Left renal pelvis (tissue), 4 donors: ENCODE measurements at places on chromosomes 3 and 15.

GRCh38 chr3:185647880-185648210, 61.8 kb downstream of the SENP2 start:
- no peak for DNase-seq

- DNase-seq, result no peak
Observed at GRCh38 chr3:162377608-162378007, 881.0 kb downstream of the OTOL1 start.

- DNase-seq, result no peak
Observed at GRCh38 chr15:42775416-42775815, 38.5 kb upstream of the CDAN1 start.

GRCh38 chr3:10357592-10358308, 36.8 kb upstream of the SEC13 start:
- DNase-seq, result no peak

DNA sequence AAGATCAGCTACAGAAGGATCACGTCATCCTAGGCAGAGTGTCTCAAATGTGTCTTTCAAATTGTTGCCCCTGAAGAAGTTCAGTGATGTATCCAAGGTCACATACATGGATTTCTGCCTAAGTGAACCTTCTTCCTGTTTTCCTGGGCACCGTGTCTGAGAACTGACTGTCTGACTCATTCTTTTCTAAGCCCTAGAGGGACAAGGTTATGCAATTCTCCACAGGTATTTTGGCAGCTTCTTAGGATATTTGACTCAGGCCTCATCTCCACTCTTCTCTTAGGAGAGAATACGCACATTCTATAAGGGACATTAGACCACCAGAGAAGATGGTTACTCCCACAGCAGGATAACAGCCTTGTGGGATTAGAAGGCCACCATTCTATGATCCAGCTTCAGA, 391.9 kb upstream of the THBS1 start:
- DNase-seq, result no peak

GRCh38 chr3:183980403-183980802, 37.3 kb downstream of the ABCC5 start:
- no peak for DNase-seq

GRCh38 chr15:33679061-33679460, 289.2 kb upstream of the CHRM5 start:
- DNase-seq, result no peak

- DNase-seq, result no peak
Observed at GRCh38 chr15:33788906-33789540, 179.3 kb upstream of the CHRM5 start.

DNA sequence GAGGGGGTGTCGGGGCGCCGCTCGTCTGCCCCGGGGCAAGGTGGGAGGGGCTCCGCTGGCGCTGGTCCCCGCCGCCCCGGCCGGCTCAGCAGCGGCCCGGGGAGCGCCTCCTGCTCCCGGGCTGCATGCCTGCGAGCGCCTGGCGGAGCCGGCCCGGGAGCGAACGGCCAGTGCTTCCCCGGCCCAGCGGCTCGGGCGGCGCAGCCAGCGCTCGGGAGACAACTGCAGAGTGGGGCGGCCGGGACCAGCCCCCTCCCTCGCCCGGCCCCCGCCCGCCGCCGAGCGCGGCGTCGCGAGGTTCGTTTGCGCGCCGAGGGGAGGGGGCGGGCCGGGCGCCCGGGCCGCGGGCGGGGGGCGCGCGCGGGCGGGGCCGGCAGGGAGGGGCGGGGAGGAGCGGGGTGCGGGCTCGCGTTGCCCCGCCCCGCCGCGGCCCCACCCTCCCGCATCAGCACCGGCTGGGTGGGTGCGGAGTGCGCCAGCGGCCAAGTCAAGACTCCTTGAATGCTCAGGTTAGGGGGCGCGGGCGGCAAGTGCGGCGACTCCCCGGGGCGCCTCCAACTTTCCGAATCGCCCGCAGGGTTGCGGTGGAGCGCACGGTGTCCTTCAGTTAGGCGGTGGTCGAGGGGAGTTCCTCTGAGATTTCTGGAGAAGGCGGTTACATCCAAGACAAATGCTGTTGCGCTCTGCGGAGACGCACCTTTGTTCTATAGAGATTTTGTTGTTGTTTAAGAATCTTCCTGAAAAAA, at the start of gene RGMA:
RGMA (minus strand) TSS at position 231 of the 746 bp plus-strand sequence. CDS start 279 bp downstream, outside the sequence.
- no peak for DNase-seq

DNA sequence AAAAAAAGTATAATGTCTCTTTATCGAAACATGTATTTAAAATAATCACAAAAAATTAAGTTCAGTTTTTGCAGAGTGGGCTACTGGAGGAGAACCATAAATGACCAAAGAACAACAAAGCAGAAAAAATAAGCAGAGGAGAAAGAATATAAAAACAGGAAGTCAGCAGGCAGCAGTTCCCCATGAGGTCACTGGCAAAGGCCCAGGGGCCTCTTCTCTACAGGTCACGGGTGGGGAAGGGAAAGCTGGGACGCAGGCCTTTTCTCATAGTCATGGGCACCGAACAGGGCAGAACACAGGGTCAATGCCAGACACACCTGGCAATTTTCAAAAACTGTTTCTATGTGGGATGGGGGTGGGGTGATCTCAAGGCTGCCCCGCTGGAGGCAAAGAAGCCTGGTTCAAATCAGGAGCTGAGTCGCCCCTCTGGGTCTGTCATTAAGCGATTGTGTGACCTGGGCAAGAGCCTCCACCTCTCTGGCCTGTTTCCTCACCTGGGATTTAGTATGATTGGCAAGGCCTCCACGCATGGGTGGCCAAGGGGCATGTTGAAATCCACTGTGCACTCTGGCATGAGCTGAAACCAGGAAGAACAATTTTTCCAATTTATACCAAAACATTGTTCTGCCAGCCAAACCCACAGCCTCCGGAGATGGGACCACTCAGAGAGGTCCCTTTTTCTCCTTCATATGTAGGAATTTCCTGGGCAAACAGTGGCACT, 43.8 kb upstream of the UACA start:
- DNase-seq, result no peak

- DNase-seq, result peak; percentile 27
Observed at GRCh38 chr3:14329116-14329830, 73.1 kb upstream of the SLC6A6 start.

DNA sequence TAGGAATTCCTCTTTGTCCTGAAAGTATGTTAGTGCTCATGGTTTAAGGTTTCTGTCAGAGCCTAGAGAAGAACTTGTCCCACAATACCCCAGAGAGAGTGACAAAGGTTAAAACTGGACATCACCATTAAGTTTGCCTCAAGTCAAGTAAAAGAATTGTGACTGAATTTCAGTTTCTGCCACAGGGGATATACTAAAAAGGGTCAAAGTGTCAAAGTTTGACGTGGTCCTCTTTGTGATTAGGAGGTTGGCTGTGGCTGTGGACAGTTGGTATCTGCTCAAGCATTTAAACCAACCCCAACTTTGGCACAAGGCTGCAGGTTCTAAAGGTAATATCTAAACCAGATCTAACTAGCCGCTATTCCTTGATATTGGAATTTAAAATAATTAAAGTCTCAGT, 26.1 kb downstream of the FMN1 start:
- DNase-seq, result no peak

GRCh38 chr3:152241142-152242017, 27.3 kb upstream of the MBNL1 start:
- DNase-seq, result no peak

DNA sequence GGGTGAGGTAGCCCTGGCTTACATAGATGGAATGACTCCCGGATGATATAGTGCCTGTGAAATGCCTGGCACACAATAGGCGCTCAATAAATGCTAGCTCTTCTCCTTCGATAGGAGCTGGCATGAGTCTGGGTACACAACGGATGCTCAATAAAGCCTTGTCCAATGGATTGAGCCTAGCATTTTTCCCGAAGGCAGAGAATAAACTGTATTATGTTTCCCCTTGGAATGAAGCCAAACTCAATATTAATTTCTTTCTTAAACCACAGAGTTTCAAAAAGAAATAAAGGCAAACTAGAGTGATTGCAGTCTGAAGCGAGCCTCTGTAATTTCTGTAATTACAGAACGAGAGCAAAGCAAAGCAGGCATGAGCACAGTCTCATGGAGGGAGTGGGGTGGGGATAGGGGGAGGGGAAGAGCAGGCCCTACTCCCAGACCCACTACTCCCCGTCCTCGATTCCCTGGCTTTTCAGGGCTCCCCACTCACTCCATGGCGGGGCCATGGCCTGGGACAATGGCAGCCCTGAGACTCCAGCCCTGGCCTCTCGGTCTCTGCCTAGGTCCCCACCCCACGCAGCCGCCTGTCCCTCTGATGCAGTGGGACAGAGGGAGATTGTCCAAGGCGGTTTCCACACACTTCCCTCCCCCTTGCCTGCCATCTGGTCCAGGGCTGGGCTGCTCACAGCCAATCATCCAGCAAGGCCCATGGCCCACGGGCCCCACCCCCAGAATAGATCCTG, 18.0 kb downstream of the SLC6A1 start:
- no peak for DNase-seq

- DNase-seq, result no peak
Observed at GRCh38 chr3:191781044-191781443, 320.1 kb downstream of the PYDC2 start.

- no peak for DNase-seq
Observed at GRCh38 chr3:179063945-179064560, 7.6 kb downstream of the ZMAT3 start.

DNA sequence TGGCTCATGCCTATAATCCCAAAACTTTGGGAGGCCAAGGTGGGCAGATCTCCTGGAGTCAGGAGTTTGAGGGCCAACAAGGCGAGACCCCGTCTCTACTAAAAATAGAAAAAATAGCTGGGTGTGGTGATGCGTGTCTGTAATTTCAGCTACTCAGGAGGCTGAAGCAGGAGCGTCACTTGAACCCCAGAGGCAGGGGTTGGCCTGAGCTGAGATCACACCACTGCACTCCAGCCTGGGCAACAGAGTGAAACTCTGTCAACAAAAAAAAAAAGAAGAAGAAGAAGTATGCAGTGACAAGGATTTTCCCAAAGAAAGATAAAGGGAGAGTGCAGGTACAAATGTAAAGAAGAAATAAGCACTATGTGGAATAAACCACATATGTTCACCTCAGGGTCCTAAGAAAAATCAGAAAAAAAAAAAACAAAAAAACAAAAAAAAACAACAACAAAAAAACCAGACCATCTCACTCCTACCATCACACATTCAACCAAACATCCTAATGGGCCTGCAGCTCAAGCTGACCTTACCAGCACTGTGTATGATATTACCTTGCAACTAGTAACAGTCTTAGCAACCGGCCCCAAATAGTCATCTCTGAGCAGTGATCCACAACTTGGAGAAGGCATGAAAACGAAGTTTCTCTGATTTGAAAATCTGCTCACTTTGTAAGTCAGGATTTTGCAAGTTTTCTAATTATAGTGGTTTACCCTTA, 296.7 kb upstream of the PROK2 start:
- DNase-seq, result no peak

DNA sequence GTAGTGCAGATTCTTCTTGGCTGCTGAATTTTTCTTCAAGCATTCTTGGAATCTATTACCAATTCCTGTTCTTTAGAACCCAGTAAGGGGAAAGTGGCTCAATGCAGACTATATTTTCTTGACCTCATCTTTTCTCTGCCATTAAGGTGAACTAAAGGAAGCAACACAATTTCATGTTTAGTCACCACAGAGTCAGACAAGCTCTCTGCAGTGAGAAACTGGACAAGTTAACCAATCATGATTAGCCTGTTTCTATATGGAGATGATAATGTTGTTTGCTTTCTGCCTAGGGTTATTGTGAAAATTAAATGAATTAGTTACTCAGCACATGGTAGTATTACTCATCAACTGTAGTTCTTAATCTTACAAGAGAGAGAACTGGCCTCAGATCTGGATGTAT, 1075.1 kb downstream of the AGBL1 start:
- no peak for DNase-seq

GRCh38 chr3:88824666-88825564, 282.5 kb upstream of the EPHA3 start:
- peak; percentile 8 for DNase-seq

GRCh38 chr15:60115579-60116380, 111.7 kb downstream of the FOXB1 start:
- no peak for DNase-seq

- no peak for DNase-seq
Observed at GRCh38 chr3:123789160-123789559, 95.0 kb downstream of the MYLK start.

- no peak for DNase-seq
Observed at GRCh38 chr3:159266779-159267178, 464.9 kb downstream of the MFSD1 start.

DNA sequence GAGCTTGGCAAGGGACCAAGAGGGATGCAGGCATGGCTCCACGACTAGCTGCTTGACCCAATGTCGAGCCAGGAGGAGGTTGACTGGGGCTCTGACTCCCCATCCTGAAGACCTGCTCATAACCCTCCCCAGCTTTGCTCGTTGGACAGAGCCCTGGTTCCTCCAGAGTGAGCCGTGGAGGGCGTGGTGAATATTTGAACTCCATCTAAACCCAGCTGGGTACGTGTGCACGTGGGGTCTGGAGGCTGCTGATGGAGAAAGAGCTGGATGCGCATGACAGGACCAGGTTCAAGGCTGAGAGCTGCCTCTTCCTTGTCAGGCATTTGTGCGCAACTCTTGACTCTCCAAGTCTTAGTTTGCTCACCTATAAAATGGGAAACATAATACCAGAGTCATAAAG, 282.8 kb downstream of the TLE3 start:
- DNase-seq, result no peak

DNA sequence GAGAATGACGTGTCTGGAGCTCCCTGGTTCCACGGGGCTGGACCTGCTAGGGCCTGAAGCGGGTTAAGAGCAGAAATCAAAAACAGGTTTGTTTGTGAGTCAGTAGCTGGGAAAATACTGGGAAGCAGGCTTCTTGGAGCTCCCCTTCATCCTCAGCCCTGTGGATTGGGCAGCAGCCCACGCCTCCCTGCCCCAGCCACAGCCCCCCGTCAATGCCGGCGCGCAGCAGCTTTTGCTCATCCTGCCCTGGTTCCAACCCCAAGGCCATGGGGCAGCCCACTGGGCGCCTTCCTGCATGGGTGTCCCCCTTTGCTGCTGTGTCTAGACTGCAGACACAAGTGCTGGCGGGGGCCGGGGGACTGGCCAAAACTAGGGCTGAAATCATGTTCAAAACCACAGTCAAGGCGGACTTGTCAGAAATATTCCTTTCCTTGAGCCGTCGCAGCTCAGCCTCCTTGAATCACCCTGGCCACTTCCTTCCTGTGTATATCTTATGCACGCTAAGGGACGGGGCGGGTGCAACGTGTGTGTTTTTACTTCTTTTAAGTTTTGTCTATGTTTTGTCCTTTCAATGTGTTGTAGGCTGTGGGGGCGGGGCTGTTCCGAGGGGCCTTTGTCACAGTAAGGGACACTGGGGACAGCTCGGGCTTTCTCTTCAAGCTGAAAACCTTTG, 108.1 kb downstream of the KLF13 start:
- no peak for DNase-seq

- DNase-seq, result no peak
Observed at GRCh38 chr3:12425850-12426579, 58.3 kb upstream of the TSEN2 start.

- DNase-seq, result no peak
Observed at GRCh38 chr3:51044982-51045381, 340.1 kb upstream of the MANF start.

DNA sequence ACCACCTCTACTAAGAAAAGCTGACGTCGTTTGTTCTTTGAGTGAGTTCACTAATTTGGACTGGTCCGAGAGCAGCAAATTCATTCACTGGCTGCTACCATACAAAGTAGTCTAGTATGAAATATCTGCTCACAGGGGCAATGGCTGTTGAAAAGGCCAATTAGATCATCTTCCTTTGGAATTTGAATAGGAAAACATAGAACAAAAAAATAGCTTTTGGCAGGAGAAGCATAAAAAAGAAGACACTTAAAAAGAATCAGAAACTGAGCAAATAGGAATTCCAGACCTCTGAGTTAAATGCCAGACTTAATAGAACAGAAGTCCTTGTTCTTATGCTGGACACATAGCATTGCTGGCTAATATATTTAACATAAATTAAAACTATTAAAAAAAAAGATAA, 159.3 kb downstream of the IL1RAP start:
- no peak for DNase-seq
